Activated CD8-positive, alpha-beta T cell treated with anti-CD3 and anti-CD28 coated beads for 36 hours (primary cell): ENCODE measurements at places on chromosomes 12 and 14. TPM values are rescaled to one million over a fixed set of nuclear protein-coding genes. Genes with fewer than 3 reads are reported as not detected.

The PIWIL1 gene
- total RNA-seq = not detected

The GPR65 gene
- 17.1 TPM for total RNA-seq

The AMN gene
- total RNA-seq = 1.0 TPM

The MYF6 gene
- not detected for total RNA-seq

The HOXC10 gene
- total RNA-seq = not detected

The MYL6B gene
- total RNA-seq = 60.3 TPM

The POLE2 gene
- total RNA-seq = 36.3 TPM

The NFE2 gene
- not detected for total RNA-seq

The CCDC38 gene
- total RNA-seq = 0.18 TPM

The KRT6C gene
- total RNA-seq = not detected
